SW480 (cell line): ENCODE measurements at places on chromosomes 7 and 10.
A peak's percentile ranks its signal among the peaks of the same experiment; 100 is the strongest.

DNA sequence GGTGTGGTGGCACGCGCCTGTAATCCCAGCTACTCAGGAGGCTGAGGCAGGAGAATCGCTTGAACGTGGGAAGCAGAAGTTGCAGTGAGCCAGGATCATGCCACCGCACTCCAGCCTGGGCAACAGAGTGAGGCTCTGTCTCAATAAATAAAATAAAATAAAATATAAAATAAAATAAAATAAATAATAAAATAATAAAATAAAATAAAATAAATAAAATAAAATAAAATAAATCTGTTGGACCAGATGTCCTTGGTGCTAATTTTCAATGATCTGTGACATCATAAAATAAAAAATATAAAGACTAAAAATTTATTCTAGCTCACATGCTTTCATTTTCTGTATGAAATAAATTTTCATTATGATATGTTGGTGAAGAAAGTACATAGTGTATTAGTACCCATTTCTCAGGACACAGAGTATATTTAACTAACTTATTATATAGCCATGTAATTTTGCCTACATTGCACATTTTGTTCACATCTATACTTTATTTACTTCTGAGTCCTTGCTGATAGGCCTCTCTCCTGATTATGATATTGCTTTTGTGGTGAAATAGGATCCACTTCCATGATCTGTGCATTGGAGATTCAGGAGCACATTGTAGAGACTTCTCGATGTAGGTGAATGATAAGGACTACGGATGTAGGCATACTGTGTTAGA is 17.8 kb upstream of the HERPUD2 start:
- no peak for DNase-seq

DNA sequence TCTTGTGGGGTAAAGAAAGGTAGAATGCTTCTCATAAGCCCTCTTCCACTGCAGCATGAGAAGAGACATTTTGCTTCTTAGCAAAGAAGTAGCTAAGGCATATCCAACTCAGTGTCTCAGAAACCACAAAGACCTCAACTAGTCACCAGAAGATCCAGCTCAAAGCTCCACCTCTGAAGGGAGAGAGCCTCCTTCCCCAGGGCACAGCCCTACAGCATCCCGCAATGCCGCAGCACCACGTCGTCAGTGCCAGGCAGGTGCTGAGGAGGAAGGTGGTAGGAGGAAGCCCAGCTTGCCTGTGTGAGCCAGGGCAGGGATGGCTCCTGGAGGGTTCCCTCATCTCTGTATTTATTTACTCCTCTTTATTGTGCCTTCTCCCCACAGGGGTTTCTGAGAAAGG is 385.6 kb upstream of the NPVF start:
- DNase-seq = no peak

DNA sequence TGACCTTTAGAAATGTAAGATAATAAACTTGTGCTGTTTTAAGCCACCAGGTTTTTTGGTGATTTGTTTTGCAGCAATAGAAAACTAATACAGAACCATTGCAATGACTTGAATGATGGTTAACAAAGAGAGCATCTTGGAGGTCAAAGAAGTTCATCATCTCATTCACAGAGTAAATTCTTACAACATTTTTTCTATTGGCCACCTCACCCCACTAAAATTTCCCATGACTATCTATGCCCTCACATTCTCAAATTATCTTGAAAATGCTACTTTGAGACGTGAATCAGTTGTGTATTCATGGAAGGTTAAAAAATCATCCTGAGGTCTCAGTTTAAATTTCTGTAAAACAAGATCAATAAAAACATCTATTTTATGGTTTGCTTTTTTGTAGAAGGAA is 754.2 kb downstream of the SORCS1 start:
- no peak for DNase-seq

GRCh38 chr10:13092291-13093102 is 7.5 kb upstream of the OPTN start:
- DNase-seq = no peak

DNA sequence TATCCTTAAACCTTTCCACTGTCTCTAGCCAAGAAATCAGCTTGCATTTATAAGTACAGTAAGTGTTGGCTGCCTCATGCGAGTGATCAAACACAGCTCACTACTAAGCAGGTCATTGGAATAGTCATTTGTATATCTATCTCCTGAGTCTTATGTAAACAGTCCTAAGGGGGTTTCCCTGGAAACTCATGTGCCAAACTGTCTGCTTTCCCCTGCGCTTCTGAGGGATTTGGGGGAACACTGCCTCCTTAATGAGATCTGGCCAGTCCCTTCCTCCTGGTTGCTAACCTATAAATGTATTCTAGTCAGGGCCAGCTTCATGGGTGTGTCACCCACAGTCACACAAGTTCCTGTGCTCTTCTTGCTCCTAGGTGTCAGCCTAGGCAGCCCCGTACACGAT is 133.1 kb downstream of the CD36 start:
- no peak for DNase-seq

GRCh38 chr7:99422625-99423024 is 13.9 kb downstream of the BUD31 start:
- DNase-seq = no peak

- DNase-seq = no peak
Measured at GRCh38 chr7:143884969-143885559, 16.9 kb downstream of the TCAF1 start.

DNA sequence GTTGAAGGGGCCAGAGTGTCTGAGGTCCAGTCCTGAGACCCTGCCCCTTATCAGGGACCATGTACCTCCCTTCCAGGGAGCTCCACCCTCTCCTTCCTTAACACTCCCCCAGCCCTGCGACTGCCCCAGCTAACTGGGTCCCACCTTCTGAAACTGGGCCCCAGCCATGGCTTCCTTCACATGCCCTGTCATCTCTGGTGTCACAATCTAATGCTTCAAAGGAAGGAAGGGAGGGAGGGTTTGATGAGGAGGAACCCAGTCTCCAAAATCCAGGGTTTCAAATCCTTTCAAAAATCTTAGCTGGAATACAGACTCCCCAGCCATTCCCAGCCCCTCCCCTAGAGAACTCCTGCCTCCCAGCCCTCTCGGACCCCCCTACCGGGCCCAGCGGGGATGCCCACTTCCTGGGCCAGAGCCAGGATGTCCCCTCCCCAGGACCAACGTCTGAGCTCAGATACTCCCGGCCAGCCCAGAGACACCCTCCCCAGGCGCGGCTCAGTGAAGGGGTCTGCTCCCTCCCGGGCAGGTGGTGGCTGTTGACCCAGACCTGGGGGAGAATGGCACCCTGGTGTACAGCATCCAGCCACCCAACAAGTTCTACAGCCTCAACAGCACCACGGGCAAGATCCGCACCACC is 18.0 kb downstream of the C10orf105 start:
- DNase-seq = no peak

GRCh38 chr7:124457841-124458240 is 307.8 kb downstream of the GPR37 start:
- DNase-seq = no peak

DNA sequence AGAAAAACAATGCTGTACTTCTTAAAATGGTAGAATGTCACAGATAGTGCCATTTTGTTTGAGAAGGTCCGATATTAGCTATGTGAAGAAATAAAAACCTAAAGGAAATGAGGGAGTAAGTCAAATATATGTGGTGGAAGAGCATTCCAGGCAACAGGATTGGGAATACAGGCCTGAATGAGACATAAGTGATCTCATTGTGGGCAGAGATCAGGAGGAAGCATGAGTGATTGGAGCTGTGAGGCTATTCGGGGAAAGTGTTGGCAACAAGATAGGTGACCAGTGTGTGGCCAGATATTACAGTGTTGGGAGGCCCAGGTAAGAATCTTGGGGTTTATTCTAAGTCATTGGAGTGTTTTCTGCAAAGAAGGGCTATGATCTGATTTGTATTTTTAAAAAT is 41.3 kb upstream of the AGMO start:
- no peak for DNase-seq

DNA sequence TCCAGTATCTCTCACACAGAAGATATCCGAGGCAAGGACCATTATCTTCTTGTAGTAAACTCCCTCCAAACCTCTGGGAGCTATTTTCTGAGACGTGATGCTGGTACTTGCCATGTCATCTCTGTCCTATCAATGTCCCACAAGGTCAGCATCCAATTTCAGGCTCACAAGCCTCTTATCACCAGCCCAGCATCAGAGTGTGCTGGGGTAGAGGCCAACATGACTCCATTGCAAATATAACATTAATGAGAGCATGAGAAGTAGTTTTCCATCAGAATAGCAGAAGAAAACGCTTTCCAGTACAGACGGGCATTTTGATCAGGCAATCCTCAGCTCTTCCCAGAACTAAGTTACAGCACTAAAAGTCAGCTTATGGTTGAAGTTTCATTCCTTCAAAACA is 5.6 kb downstream of the MORN4 start:
- DNase-seq = no peak

DNA sequence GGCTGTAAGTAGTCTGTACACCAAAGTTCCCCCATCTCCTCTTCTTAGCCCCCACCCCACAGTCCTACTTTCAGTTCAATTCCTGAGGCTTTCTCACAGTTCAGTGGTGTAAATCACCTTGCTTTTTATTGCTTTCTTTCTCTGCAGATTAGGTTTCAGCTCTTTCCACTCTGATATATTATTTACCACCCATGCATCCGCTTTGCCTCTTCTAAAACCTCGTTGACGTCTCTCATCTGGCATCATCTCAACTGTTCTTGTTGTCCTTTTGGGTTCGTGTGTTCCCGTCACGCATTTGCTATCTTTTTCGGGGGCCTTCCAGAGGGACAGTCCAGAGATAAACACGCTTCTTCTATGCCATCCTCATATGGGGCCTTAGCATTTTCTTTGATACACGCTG is 597.9 kb upstream of the DPP6 start:
- no peak for DNase-seq

GRCh38 chr7:116949941-116950801 is 3.1 kb upstream of the ST7 start:
- no peak for DNase-seq

DNA sequence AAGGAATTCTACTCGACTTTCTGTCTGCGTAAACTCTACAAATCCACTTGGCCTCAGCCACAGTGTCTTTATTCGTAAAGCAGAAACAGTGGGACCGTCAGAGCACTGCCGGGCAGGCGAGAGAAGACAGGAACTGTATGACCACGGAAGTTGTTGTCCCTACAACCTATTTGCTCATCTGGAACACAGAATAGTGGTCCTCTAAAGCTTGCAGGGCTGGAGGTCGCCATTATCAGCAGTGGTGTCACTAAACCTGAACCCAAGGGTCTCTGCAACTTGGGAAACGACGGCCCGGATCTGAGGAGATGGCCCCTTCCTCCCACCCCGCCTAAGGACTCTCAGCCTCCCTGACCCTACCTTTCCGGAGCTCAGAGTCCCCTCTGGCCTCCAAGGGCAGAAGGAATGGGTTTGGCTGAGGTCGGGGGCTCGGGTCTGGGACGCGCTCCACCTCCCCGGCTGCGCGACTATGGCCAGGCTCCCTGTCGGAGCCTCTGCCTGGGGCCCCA is 442 bp downstream of the STYXL1 start:
- DNase-seq = peak; percentile 27

DNA sequence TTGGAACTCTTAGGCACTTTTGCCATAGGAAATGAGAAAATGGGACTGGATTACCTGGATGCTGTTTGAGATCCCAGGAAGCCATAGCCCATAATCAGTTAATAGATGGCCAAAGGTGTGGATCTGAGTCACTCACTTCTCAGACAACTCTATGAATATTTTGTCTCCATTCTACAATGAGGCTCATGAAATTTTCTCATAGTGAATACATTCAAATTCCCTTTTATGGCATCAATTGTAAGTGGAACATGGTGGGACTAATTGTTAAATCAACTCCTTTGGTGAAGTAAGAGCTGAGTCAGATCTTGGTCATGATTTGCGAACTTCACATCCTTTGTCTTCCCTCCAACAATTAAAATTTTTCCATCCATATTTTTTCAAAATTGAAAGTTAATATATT is 222.1 kb downstream of the ARL4A start:
- DNase-seq = no peak
